ENCODE measurements at places on chromosomes 6 and 20.

DNA sequence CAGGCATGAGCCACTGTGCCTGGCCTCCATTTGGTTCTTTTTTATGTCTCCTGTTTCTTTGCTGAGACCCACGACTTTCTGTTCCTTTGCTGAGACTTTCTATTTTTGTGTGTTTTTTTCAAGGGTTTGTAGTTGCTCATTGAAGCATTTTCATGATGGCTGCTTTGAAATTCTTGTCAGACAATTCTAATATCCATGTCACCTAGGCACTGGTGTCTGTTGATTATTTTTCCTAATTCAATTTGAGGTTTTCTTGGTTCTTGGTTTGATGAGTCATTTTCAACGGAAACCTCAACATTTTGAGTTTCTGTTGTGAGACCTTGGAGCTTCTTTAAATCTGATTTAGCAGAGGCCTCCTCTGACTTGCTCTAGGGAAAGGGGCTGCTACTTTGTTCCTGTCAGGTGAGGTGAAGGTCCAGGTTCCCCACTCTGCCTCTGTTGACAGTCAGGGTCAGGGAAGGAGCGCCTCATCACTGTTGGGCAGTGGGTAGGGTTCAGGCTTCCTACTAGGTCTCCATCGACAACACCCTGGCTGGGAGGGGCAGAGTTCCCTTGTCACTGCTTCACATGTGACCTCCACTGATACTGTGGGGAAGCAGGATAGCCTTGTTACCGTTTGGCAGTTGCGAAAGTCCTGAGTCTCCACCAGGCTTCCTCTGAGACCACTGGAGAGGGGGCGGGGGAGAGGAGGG, 67.2 kb upstream of the RNF24 start:
- DNase-seq, result no peak

GRCh38 chr20:59491884-59492283, 112.5 kb upstream of the PHACTR3 start:
- no peak for DNase-seq

DNA sequence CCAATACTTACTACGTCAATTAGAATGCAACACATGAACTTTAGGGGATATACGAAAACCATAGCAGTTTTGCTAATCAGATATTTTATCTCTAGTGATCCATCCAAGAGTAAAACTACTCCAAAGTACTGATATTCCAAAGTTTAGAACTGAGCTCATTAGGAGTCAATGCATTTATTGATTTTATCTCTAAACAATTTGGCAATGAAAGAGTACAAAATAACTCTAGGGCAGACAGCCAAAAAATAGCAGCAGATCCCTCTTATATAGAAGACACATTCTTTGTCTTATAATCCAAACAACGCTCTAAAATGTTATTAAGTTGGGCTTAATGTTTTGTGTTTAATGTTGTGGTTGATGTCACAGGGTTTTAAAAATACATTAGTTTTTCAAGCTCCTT, 923.9 kb upstream of the MAN1A1 start:
- no peak for DNase-seq

GRCh38 chr20:44324343-44324742, 12.5 kb upstream of the R3HDML start:
- no peak for DNase-seq

GRCh38 chr6:139748353-139749146, 374.1 kb upstream of the CITED2 start:
- no peak for DNase-seq

GRCh38 chr6:131924881-131925474, 26.2 kb downstream of the CCN2 start:
- DNase-seq, result no peak

DNA sequence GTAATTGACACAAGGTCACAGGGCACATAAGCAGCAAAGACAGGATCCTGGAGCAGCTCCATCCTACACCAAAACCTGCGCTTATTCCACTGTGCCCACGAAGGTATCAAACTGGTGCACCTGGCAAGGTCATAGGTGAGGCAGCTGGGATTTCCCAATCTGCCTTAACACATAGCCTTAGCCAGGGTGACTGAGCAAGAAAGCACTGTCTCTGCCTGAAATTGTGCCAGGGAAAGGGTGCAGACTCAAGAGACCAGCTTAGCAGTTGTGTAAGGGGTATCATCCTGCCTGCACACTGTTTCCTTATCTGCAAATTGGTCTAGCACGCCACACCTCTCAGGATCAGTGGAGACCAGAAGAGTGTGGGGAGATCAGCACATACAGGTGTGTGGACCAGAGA, 82.8 kb downstream of the MAFB start:
- no peak for DNase-seq

DNA sequence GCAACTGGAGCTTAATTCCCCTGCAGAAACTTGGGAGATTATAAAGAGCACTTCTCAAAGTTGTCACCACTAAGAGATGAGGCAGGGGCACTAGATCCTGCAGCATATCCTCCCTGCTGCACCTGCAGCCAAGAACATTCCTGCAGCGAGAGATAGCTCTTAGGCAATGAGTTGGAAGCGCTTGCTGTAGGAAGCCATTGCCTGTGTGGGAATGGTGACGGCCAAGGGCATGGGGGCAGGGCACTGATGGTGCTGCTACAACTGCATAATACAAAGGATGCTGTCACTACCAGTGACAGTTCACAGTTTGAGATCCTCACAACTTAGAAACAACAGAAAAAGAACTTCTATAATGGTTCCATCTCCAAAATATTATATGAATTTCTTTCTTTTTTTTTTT, 89.9 kb downstream of the CDS2 start:
- no peak for DNase-seq

DNA sequence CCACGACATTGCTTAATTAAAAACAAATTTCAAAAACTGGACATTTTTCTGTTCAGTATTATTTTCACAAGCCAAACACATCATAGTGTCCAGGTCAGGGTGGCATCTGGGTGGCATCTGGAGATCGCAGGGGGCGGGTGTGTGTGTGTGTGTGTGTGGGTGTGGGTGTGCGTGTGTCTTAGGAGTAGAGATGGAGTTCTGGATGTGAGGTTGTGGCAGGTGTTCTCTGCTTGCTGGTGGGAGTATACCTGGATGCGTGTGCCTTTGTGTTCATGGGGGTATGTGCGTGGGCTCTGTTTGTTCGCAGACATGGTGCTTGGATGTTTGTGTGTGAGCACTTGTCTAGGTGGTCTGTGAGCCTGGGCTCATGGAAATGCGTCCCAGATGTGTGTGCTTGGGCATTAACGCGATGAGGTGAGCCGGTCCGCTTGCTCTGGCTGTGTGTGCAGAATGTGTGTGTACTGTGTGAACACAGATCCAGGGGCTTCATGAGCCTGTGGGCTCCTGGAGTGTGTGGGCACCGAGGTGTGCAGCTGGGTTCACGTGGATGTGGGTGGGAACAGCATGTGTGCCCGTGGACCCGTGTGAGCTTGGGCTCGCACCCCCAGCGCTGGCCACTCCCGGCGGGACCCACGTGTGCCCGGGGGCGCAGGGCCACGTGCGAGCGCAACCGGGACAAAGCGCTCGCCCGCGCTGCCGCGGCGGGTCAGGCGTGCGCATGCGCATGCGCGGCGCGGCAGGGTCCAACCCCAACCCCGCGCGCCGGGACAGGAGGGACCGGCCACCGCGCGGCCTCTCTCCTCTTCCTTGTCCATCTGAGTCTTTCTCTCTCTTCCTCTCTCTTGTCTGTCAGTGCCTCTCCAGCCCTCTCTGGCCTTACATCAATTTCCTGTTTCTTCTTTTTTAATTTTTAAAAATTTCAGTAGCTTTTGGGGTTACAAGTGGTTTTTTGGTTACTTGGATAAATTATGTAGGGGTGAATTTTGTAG, 60.4 kb downstream of the SRC start:
- no peak for DNase-seq

- no peak for DNase-seq
These were observed 8.7 kb upstream of the PLTP start for GRCh38 chr20:45920462-45921336.

GRCh38 chr20:17584689-17585088, 14.8 kb downstream of the DSTN start:
- no peak for DNase-seq

DNA sequence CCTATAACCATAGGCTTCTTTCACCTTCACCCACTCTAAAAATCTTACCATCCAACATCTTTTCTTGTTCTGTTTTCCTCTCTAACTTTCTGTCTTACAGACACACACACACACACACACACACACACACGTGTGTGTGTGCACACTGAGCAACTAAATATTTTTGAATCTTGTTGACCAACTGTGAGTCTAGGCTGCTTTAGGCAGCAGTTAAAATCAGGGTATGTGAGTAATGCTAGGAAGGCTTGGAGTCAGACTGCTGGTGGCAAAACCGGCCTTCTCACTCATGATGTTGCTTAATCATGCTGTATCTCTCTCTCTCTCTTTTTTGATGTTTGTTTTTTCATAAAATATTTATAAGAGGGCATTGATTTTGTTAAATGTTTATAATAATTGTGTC, 103.1 kb upstream of the TBX18 start:
- DNase-seq, result no peak

- no peak for DNase-seq
These were observed 15.4 kb upstream of the ERVFRD-1 start for GRCh38 chr6:11126876-11127275.

- no peak for DNase-seq
These were observed 19.9 kb downstream of the PXT1 start for GRCh38 chr6:36422714-36423100.

- DNase-seq, result no peak
These were observed 19.4 kb downstream of the QRSL1 start for GRCh38 chr6:106648651-106649308.

DNA sequence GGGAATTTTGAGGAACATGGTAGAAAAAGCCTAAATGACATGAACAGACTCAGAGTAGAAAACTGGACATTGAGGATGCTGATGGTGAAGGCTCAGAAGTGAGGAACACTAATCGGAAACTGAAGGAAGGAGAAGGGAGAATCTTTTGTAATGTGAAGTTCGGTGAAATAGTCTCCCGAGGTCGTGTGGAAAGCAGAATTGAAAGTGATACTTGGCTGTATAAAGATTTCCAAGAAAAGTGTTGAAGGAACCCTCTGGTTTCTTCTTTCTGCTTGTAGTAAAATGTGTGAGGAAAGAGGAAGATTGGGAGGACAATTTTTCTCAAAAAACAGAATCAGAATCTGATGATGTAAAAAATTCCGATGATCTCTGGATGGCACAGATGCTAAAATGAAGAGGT, 115.4 kb downstream of the LAMP5 start:
- DNase-seq, result no peak
